ENCODE measurements at places on chromosomes 3 and 15. TPM values are rescaled to one million over a fixed set of nuclear protein-coding genes. Genes with fewer than 3 reads are reported as not detected.

CDHR4 gene
- not detected for total RNA-seq

DNA sequence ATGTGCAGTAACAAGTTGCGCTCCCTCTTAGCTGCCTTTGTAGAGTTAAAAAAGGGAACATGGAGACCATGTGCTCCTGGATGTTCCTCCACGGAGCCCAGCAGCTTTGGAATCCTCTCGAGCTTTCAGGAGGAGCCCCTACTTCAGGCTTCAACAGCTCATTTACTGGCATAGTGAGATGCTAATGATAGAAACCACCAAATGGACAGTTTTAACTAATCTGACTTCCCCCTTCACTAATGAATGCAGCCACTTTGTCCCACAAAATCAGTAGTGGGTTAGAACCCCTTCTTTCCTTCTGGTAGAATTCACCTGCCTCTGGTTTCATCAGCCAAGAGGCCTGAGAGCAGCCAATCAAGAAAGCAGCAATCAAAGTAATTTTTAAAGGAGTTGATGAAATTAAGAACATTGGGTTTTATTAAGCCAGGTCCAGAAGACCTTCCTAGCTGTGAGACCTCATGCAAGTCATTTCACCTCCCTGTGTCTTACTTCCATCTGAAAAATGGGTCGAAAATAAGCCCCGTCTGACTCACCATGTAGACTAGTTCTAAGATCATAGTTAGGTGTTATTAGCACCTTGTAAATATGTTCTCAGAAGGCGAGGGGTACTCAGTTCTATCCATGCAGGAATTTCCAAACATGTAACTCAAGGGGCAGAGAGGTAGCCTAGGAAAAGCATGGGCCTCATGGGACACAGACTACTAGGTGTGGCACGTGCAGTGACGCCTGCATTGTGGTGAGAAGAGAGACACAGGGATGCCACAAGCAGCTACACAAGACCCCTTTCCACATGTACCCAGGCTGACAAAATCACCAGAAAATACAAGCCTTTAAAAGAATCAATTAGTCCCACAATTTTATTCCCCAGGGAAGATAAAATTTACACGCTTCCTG is 179.7 kb upstream of the LPP start:
- no peak for DNase-seq

TMCO5A gene
- total RNA-seq, result not detected

DNA sequence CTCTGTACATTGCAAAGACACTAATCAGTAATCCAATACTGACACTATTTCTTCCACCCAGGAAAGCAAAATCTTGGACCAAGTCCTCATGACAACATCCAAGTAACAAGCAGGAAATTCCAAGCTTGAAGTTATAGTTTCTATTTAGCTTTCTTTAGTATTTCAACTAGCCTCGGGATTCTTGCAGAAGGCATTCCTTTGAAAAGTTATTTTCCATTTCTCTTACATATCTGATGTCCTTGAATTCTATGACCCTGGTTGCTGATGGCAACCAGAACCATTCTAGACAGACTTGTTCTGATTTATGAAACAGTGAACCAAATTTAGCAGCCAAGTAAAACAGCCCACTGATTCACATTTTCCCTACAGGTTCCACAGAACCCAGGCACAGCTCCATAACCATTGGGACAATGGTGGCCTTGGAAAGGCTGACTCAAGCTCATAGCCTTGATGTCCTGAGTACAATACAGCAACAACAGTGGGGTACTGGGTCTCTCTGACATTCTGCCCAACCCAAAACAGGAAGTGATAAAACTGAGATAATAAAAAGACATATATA is 26.5 kb downstream of the P3H2 start:
- DNase-seq, result peak; percentile 11

DNA sequence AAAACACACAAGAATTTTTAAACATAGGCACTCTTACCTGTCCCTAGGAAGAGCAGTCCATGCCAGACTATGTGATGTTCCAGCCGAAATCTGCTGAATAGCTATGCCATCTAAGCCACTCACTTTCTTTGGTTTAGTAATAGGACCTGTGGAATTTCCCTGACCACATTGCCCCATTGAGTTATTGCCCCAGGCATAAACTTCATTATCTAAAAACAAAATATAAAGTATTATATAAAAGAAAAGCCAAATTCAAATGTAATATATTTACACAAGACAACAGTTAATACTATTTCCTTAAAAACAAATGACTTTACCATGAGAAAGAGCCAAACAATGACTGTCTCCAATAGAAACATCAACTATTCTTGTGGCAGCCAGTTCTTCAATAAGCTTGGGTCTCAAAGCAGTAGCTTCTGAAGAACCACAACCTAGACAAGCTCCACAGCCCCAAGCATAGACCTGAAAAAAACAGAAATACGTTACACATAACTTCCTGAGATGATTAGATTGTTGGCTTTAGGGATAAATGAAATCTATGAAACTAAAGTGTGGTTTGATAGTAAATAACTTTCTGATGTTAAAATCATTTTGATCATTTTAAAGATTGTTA is 84.3 kb downstream of the HERC1 start:
- no peak for DNase-seq

NCBP2 gene
- total RNA-seq, result 16.9 TPM

PPARG gene
- total RNA-seq, result 23.5 TPM

ZNF774 gene
- 0.21 TPM for total RNA-seq

ALDH1A3 gene
- total RNA-seq, result 10.9 TPM

- no peak for DNase-seq
Observed at GRCh38 chr3:194514626-194515025, 27.8 kb upstream of the ATP13A3 start.

ATRIP gene
- total RNA-seq, result 9.0 TPM

GRCh38 chr15:33915571-33916407 is 52.5 kb upstream of the CHRM5 start:
- DNase-seq, result no peak

GRCh38 chr3:155188031-155188430 is 105.5 kb downstream of the STRIT1 start:
- DNase-seq, result no peak

TRH gene
- not detected for total RNA-seq

GRCh38 chr3:10707400-10708215 is 108.4 kb upstream of the SLC6A11 start:
- no peak for DNase-seq

GRCh38 chr3:30664459-30664858 is 58.1 kb downstream of the TGFBR2 start:
- no peak for DNase-seq

AQP9 gene
- total RNA-seq, result 0.43 TPM

DNA sequence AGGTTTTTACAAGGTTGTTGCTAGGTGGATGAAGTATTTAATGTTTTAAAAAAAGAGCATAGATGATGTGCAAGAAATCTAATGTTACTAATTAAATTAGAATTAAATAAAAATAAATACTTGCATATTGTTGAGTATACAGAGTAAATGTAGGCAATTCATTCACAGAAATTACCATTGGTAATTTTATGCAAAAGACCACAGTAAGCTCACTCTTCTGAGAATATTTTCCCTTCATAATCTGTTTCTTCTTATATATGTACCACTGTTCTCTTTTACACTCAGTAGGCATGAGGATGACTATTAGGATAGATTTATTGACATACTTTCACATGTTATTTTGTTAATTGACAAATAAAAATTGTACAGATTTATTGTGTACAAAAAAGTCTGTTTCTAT is 681.2 kb upstream of the NECTIN3 start:
- no peak for DNase-seq

CCR9 gene
- total RNA-seq, result not detected

DNA sequence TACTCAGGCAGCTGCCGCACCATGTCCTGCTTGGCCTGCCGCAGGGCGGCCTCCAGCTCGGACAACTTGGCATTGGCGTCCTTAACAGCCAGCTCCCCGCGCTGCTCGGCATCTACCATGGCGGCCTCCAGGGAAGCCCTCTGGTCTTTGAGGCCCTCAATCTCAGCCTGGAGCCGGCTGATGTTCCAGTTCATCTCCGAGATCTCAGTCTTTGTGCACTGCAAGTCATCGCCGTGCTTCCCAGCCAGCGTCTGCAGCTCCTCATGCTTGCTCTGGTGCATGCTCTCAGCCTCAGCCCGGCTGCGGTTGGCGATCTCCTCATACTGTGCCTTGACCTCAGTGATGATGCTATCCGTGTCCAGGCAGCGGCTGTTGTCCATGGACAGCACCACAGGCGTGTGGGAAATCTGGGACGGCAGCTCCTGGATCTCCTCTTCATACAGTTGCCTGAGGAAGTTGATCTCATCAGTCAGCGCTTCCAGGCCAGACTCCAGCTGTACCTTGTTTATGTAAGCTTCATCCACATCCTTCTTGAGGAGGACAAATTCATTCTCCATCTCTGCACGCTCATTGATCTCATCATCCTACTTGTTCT is 15.5 kb upstream of the PSTPIP1 start:
- no peak for DNase-seq

GRCh38 chr15:73802431-73803041 is 49.4 kb upstream of the INSYN1 start:
- peak; percentile 44 for DNase-seq

- DNase-seq, result no peak
Observed at GRCh38 chr3:142724682-142725356, 985 bp downstream of the TRPC1 start.

GRCh38 chr3:182258538-182259177 is 534.6 kb upstream of the ATP11B start:
- DNase-seq, result no peak

- DNase-seq, result no peak
Observed at GRCh38 chr3:56314842-56315241, 153.4 kb downstream of the ERC2 start.

DNA sequence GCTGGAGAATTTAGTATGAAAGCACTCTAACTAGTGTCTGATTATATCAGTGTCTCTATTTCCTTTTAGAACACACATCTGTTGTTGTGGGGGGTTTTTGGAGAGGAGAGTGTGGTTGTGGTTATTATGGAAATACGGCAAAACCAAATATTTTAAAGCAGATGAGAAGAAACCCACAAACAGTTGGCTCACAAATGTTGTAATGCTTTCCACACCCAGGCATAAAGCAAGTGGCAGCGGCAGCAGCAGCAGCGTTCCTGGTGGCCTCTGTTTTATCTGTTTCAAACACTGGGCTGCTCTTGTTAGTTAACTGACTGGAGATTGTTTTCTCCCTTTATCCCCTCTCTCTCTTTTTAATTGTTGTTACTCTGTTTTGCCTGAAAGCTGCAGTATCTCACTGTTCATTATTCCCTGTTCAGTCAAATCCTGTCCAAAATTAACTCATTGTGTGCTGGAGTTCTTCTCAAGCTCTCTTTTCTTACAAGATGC is 1045.5 kb upstream of the NR2F2 start:
- no peak for DNase-seq

LRRC3B gene
- not detected for total RNA-seq

- DNase-seq, result no peak
Observed at GRCh38 chr15:98232761-98233160, 272.3 kb downstream of the ARRDC4 start.

DNA sequence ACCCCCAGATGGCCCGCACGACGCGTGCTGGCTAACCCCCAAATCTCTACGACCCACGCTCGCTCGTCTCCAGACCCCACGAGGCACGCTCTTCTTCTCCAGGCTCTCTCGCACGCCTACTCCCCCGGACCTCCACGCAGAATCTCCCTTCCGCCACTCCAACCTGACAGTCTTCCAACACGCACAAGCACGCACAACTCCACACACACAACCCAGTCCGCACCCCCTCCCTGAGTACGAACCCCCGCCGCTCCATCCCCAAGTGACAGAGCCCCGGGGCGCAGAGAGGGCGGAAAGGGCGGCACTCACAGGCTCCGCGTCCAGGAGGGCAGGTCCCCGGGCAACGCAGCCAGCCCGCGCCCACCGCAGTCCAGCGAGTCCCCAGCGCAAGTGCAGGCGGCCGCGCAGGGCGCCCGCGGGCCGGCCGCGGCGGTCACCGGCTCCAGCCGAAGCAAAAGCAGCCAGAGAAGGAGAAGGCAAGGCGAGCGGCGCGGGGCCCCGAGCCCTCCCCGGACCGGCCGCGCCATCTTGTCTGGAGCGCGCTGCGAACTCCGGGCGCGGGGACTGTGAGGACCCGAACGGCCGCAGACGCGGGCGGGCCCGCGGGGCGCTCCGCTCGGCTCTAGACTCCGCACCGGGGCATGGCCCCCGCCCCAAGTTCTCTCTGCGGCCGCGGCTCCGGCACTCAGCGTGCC is 794 bp downstream of the LRIG1 start:
- DNase-seq, result peak; percentile 75

DNA sequence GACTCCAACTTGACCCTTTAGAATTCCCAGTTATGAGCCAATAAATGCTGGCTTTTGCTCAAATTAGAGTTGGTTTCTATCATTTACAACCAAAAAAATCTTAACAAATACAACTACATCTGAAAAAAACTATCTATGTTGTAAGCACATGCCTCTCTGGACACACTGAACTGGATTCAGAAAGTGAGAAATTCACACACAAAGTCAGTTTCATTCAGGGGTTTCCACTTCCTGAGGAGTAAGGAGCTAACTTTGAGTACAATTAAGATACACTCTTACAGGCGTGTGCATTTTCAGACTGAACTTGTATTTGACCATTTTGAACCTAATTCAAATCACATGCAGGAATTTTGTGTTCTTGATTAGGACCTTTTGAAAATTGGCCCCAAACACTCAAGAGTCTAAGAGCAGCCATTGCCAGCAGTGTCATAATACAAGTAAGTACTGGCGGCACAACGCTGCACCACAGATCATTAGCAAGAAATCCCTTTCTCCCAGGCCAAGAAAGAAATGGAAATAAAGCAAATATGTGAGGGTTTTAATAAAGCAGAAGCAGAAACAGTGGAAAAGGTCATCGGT is 31.2 kb downstream of the LINS1 start:
- DNase-seq, result no peak

GRCh38 chr15:60283936-60284335 is 113.8 kb downstream of the ANXA2 start:
- DNase-seq, result no peak

CCK gene
- total RNA-seq, result not detected

DNA sequence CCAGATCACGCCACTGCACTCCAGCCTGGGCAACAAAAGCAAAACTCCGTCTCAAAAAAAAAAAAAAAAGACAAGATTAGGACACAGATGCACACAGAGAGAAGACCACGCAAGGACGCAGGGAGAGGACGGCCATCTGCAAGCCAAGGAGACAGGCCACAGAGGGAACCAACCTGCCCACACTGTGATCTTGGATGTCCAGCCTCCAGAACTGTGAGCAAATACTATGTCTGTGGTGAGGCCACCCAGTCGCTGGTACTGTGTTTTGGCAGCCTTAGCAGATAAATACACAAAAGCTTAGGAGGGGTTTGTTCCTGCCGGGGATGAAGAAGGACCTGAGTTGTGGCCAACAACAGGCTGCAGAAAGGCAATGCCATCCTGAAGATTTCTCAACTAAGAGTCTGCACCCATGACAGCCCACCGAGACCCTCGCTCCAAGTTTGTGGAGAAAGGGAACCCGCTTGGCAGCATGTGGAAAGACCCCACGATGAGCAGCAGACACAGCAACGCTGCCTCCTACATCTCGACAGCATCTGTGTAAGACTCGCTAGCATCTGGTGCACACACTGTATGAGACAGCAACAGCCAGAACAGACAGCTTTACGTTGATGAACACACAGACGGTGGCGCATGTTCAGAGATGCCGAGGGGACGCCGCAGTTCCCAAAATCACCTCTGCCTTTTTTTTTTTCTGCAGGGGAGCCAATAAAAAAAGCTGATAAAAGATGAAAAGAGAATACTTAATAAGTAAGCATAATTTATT is 13.7 kb downstream of the CYFIP1 start:
- no peak for DNase-seq

SERINC4 gene
- total RNA-seq, result not detected

GRCh38 chr3:53258600-53259426 is 3.0 kb upstream of the TKT start:
- no peak for DNase-seq

CHST13 gene
- total RNA-seq, result not detected

Data from ascending aorta (tissue), 2 donors.